WTC11 (cell line): ENCODE measurements at places on chromosomes 12 and 14. TPM values are rescaled to one million over a fixed set of nuclear protein-coding genes. Genes with fewer than 3 reads are reported as not detected.

Gene SCNN1A
- 97.6 to 108 TPM (median 100 TPM) in 3 replicates for total RNA-seq

Gene GRIN2B
- total RNA-seq = 1.3 to 1.6 TPM (median 1.4 TPM) in 3 replicates

DNA sequence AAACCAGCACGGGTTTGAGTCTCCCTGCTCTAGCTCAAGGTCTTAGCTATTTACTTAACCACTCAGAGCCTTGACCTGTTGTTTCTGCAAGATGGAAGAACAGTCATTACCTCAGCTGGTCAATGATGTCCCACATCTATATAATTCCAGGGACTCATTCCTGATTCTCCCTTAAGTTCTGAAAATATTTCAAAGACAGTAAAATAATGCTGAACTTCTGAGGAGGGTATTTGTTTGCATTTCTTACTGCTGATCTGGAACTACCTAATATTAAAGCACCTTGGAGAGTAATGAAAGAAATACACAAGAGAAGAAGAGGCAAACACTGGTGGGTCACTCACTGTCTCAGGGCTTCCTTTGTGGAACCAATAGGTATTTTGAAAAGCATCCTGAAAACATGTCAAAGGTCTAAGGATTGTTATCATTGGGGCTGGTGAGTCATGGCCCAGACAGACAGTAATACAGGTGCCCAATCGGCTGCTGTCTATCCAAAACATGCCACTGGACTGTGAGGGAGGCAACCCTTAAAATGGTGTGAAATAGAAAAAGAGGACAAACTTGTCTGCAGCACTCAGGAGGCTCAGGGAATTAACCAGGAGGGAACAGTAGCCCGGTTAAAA, 88.7 kb upstream of the EGLN3 start:
- peaks cover 10% of the 10 kb centered on the region for H3K4me1 ChIP-seq
- no peaks in the 10 kb centered on the region for H3K36me3 ChIP-seq
- H3K4me3 ChIP-seq = no peak overlapping the region
- no peak for DNase-seq
- no peaks in the 10 kb centered on the region; the same call in 1 of the 2 replicates for H3K27me3 ChIP-seq

DNA sequence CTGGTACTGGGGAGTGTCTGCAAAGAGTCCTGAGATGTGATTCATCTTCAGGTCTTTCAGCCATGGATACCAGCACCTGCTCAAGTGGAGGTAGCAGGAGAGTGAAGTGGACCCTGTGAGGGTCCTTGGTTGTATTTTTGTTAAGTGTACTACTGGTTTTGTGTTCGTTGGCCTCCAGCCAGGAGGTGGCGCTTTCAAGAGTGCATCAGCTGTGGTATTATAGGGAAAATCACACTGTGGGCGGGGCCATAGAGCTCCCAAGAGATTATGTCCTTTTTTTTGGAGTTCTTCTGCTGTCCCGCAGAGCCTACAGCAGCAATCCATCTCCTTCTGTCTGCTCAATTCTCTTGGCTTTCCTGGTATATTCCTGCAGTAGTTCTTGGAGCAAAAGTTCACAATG, 66.8 kb downstream of the SPATA7 start:
- H3K4me3 ChIP-seq = no peak overlapping the region
- H3K27me3 ChIP-seq = no peaks in the 10 kb centered on the region
- peaks cover 22% of the 10 kb centered on the region for H3K36me3 ChIP-seq
- DNase-seq = peak; percentile 33

GRCh38 chr12:11969437-11970154, 101.1 kb upstream of the BCL2L14 start:
- DNase-seq = no peak
- H3K36me3 ChIP-seq = peaks cover 4% of the 10 kb centered on the region; the same call in 1 of the 2 replicates
- H3K27me3 ChIP-seq = no peaks in the 10 kb centered on the region
- no peak overlapping the region for H3K4me3 ChIP-seq
- H3K4me1 ChIP-seq = peaks cover 28% of the 10 kb centered on the region

GRCh38 chr14:69657950-69658355, 46.6 kb downstream of the SUSD6 start:
- 0 out of 2 replicates have a peak, but pooled peaks cover 4% of the 10 kb centered on the region for H3K36me3 ChIP-seq
- peaks cover 43% of the 10 kb centered on the region for H3K4me1 ChIP-seq
- DNase-seq = peak; percentile 22
- no peaks in the 10 kb centered on the region for H3K27me3 ChIP-seq

GRCh38 chr12:46082490-46083200, 92.3 kb upstream of the SCAF11 start:
- no peak overlapping the region for H3K4me3 ChIP-seq
- peaks cover 72% of the 10 kb centered on the region for H3K36me3 ChIP-seq
- no peaks in the 10 kb centered on the region for H3K4me1 ChIP-seq
- H3K27ac ChIP-seq = no peak overlapping the region
- peaks cover 21% of the 10 kb centered on the region for H3K27me3 ChIP-seq

- no peak for DNase-seq
- H3K4me3 ChIP-seq = no peak overlapping the region
- no peaks in the 10 kb centered on the region for H3K36me3 ChIP-seq
- H3K27me3 ChIP-seq = peaks cover 76% of the 10 kb centered on the region
- H3K4me1 ChIP-seq = peaks cover 15% of the 10 kb centered on the region
Observed at GRCh38 chr12:48991247-48992050, 7.7 kb downstream of the DDN start.

DNA sequence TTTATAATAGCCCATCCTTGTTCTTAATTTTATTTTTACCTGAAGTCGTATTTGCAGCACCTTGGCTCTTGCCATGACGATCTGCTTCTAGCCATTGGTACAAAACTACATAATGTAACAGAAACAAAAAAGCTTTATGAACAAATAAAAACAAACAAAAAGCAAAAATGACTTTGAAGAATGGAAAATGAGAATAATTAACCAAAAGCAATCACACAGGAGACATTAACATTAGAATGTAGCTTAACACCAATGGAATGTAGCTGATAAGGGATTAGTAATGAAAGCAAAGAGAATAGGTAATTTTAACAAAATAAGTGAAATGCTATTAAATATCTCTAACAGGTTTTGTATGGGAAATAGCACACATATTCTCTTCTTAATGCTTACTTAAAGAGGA, 91.4 kb downstream of the DENND5B start:
- H3K4me1 ChIP-seq = peaks cover 42% of the 10 kb centered on the region
- no peaks in the 10 kb centered on the region for H3K27me3 ChIP-seq
- peaks cover 10% of the 10 kb centered on the region for H3K36me3 ChIP-seq
- peak overlapping the region; percentile 94 for H3K27ac ChIP-seq

- H3K27me3 ChIP-seq = no peaks in the 10 kb centered on the region
- H3K4me1 ChIP-seq = no peaks in the 10 kb centered on the region
- no peak overlapping the region for H3K27ac ChIP-seq
- no peak for DNase-seq
- H3K4me3 ChIP-seq = no peak overlapping the region
Observed at GRCh38 chr12:93154753-93155480, 222.8 kb upstream of the NUDT4 start.
